ENCODE measurements at places on chromosomes 12 and 14.

- no peak for DNase-seq
These were observed 8.5 kb upstream of the SMIM10L1 start for GRCh38 chr12:11162502-11162901.

- DNase-seq = no peak
These were observed 273.5 kb upstream of the SOX5 start for GRCh38 chr12:24222968-24223367.

- no peak for DNase-seq
These were observed 505.1 kb downstream of the FOXG1 start for GRCh38 chr14:29271669-29272068.

- DNase-seq = no peak
These were observed 58.6 kb downstream of the FOXN4 start for GRCh38 chr12:109250523-109250922.

DNA sequence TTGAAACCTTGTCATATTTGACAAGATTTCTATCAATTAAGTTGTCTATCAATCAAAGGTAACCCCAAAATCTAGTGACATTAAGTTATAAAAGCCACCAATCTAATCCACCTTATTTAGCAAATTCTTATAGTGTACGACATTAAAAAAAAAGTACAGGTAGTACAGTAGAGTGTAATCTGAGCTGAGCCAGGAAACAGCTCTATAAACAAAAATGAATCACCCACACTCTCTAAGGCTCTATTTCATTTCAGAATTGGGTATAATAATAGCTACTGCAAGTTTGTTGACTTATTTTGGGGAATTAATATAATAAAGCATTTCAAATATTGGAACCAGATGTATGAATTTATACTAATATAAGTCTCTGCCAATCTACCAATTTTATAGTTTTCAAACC, 342.4 kb upstream of the FLRT2 start:
- no peak for DNase-seq

DNA sequence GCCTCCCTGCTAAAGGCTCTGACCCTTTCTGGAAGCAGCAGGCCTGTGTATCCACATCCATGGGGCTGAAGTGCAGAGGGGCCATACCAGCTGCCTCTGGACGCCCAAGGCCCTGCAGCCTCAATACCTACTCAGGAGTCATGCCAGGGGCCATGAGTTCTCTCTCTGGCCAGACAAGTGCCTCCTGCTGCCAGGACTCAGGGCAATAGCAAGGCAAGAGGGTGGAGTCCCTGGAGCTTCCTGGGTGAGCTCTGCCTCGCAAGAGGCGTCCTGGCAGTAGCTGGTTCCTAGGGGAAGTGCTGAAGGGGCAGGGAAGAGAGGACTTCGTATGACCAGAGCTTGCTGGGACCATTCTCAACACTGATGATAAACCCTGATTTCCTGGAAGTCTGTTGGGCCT, 10.9 kb upstream of the ENDOU start:
- DNase-seq = no peak
